Choroid plexus epithelial cell (primary cell): ENCODE measurements at places on chromosomes 6 and 20.

DNA sequence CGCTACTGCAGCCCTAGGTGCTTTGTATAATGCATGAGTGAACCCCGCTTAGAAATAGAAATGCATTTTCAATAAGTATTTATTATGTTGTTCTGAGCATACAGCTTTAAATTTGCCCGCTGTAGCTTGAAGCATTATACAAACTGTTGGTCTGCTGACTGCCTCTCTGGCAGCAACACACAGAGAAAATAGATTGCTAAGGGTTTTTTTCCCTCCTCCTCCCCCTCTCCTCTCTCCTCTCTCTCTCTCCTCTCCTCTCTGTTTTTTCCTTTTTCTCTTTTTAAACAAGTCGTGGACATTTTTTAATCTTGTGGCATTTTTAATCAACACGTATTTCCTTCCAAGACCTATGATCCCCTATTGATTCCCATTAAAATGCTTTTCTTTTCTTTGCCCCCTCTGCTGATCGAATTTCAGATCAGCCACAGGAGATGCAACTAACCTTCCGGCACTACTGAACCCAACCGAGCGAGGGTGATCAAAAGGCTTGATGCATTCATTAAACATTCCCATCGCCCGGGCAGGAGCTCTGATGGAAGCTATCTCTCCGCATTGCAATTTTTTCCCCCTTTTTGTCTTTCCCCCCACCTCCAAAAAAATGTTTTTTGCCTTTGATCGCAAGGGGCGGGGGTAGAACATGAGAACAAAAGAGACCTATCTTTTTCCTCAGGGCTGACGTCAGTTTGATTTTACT lies 90.7 kb upstream of the ARID1B start:
- peak; percentile 82 for DNase-seq

GRCh38 chr6:161644521-161644920 lies 370.7 kb upstream of the AGPAT4 start:
- no peak for DNase-seq

GRCh38 chr6:79670789-79671188 lies 39.7 kb downstream of the SH3BGRL2 start:
- no peak for DNase-seq

GRCh38 chr6:89058627-89059026 lies 21.9 kb upstream of the PNRC1 start:
- peak; percentile 28 for DNase-seq

GRCh38 chr6:10194816-10195672 lies 219.8 kb downstream of the TFAP2A start:
- no peak for DNase-seq

DNA sequence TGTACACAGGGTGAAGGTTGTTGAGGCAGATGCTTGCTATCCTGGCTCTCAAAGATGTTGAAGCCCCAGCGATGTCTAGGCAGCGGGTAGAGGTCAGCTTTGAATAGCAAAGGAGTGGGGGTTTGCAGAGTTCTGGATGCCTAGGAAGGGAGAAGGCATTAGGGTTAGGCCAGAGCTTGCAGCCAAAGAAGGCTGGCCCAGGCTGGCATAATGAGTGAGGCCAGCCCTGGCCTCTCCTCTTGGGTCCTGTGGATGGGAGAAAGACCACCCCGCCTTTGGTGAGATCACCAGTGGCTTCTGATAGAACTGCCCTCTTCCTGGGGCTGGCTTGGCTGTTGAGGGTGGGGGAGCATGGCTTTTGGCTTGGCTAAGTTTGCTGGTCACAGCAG lies 406 bp upstream of the WFDC5 start:
- no peak for DNase-seq

DNA sequence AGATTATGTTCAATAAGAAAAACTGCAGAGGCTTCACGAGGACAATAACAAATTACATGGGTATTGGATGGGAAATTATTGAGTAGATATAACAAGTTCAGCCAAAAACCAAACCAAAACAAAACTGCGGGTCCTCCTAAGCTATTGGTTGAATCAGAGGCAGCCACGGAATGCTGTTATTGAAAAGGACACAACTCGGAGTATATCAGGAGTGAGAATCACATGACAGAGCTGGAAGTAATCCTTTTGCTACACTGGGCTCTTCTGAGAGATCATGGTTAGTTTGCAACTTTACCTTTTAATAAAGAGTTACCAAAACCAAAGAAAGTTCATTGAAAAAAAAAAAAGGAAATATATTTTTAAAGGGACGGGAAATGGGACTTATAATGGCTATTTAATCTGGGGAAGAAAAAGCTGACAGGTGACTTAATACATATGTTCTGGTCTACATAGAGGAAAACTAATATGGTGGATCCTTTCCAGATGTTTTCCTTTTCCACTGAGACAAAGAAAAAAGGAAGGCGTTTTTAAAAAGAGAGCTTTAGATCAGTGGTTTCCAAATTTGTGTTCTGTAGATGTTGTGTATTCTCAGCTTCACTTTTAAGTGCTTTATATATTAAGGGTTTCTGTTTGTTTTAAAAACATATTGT lies 6.9 kb upstream of the CITED2 start:
- peak; percentile 38 for DNase-seq

DNA sequence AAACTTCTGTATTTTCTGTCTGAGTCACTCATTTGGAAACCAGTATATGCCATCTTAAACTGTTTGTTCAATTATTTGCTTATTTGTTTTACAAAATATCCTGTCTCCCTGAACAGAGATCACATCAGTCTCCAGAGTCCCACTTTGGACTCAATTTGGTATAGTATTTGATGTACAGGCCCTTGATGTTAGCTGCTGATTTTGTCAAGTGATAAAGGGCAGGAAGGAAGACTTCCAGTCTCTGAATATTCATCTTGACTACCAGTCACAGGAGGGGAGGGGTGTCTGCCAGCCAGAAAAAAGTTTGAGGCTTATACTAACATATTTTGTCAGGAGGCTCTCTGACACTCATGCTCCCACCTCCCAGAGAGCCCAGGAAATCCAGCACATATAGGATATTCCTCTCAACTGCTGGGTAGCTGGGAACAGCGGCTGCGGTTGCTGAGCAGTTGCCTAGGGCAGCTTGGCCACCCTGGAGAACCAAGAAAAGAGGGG lies 376.8 kb upstream of the RUNX2 start:
- no peak for DNase-seq

DNA sequence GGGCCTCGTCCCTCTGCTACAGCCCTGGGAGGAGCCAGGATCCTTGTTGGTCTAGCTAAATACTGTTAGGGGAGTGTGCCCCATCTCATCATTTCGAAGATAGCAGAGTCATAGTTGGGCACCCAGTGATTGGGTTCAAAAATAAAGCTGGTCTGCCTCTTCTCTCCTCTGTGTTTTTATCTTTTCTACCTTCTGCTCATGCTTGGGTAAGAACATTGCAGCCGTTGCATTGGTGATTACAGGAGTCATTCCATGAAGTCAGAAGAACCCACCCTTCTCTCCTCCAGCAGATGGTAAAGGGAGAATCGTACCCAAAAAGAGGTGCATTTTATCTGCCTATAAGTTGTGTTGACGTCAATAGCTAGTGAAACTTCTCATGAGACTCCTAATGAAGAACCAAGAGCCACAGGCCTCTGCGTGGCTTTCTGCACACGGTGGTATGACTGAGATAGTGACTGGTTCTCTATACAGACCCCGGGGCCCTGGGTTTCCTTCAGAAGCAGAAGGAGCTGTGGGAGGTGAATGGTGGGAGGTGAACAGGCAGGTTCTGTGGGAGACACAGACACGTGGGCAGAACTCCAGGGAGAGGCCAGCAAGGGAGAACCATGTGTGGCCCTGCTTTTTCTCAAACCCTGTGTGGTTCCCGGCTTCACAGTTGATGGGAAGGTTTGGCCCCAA lies 5.7 kb upstream of the FAM209A start:
- DNase-seq, result no peak
